T1000 (cell line): ENCODE measurements at places on chromosomes 6 and 20.

DNA sequence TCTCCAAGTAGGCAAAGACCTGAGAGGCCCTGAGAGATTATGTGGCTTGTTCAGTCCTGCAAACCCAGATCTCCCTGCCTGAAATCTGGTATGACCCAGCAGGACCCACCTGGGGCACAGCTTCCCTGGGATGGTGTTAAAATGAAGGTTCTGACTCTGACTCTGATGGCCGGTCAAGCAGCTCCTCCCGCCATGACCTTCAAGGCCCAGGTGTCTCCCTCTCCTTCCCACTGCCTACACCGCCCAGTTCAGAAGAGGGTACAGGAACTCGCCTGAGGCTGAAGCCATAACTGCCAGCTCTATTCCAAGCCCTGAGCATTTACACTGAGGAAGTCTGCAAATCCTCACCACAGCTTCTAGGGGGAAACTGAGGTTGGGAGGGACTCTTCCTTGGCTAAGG lies 5.9 kb upstream of the CST7 start:
- DNase-seq: no peak

- no peak for DNase-seq
Observed at GRCh38 chr6:168013250-168013915, 15.9 kb downstream of the KIF25 start.

GRCh38 chr6:137175868-137176245 lies 2.4 kb upstream of the IL22RA2 start:
- DNase-seq: no peak

DNA sequence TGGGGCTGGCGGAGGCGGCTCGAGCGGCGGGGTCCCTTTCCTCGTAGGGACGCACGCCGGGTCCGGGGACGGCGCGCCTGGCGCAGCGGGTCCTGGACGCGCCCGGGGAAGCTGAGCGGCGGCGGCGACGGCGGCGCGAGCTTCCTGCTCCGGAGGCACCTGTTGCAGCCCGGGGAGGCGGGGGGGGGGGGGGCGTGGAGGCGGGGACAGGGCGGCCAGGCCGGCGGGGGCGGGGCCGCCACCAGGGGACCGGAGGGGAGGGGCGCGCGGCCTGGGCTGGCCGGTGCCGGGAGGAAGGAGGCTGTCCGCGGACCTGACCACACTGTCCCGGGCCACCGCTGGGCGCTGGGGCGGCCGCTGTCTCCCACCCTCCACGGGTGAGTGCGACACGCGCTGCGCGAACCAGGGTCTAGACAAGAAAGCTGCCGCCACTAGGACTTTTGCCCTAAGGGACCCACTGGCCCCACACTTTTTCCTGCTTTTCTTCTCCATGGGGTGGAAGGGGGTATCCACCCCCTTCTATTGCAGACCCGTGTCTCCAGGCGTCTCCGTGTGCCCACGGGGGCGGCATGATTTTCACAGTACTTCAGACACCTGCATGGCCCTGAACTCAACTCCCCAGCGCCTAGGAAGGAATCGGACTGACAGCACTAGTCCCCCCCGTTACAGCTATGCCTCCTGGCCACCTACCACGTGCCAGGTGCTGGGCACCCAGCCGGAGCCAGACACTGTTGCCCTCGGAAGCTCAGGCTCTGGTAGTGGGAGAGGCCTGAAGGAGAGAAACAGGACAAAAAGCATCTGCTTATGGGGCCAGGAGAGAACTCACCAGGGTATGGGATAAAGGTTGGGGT lies at the start of gene NFATC2:
TSS of gene NFATC2 (minus strand) at position 149 of the 851 bp plus-strand sequence. CDS start 220 bp downstream, outside the sequence.
- DNase-seq: no peak

GRCh38 chr6:135535989-135536414 lies 38.5 kb upstream of the AHI1 start:
- peak; percentile 17 for DNase-seq

DNA sequence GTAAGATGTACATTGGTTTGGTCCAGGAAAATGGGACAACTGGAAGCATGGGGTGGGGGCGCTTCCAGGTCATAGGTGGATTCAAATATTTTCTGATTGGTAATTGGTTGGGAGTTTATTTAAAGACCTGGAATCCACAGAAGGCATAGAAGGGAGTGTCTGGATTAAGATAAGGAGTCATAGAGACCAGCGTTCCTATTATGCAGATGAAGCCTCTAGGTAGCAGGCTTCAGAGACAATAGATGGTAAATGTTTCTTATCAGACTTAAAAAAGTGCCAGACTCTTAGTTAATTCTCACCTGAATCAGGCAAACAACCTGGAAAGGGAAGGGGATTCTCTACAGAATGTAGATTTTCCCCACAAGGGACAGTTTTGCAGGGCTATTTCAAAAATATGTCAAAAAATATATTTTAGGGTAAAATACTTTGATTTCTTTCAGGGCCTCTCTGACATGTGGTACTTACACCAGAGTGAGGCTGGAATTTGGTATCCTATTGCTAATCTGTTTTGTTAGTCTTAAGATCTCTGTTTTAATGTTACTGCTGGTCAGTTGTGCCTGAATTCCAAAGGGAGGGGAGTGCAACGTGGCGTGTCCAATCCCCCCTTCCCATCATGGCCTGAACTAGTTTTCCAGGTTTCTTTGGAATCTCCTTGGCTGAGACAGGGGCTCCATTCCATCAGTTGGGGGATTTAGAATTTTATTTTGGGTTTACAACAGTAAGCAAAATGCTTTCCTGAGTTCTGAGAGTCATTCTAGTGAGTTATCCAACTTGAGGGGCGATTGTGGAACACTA lies 25.1 kb downstream of the PIGT start:
- DNase-seq: no peak

DNA sequence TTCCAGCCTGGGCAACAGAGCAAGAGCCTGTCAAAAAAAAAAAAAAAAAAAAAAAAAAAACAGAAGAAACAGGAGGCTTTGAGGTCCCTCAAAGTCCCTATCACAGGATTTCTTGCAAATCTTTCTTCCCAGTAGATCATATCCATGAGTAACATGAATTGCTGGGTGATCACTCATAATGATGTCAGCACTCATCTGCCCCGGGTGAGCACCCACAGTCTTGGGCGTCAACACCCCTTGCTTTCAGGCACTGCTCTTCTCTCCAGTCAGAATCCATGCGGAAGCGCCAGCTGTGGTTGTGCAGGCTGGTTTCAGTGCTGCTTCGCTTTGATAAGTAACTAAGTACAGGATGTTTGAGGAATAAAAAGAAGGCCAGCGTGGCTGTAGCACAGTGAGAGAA lies 40.2 kb upstream of the INSM1 start:
- no peak for DNase-seq

- no peak for DNase-seq
Observed at GRCh38 chr6:132404736-132405135, 3.5 kb upstream of the MOXD1 start.

GRCh38 chr6:76866091-76866915 lies 597.0 kb downstream of the HTR1B start:
- DNase-seq: no peak

DNA sequence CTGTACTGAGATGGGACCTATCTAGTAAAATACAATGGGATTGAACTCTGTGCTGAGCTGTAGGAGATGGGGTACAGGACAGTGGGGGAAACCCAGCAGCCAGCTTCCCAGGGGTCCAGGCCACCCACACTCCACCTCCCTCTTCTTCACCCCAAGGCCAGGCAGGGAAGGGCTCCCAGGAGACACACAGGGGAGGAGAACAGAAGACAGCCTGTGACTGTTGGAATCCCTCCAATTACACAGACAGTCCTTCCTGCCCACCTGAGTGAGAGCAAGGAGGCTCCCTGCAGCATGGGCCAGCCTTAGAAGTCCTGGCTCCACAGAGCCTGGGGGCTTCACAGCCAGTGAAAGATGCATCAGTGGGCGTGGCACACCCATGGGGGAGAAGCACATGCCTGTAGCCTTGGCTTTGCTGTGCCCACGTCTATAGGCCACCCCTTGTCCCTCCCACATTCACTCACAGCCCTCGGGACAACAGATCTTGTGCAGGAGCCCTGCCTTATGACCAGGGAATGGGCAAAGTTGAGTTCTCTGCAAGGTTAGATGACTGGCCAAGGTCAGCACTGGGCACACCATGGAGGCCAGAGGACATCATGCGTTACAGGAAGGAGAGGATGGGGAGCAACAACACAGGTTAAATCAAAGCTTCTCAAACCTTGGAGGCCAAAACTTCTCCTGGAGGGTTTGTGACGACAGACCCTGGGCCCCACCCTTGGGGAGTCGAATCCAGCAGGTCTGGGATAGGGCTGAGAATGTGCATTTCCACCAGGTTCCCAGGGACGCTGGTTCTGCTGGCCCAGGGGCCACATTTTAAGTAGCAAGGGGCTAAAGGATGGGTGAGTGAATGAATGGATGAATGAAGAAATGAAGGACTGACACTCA lies 12.3 kb upstream of the CST7 start:
- no peak for DNase-seq

DNA sequence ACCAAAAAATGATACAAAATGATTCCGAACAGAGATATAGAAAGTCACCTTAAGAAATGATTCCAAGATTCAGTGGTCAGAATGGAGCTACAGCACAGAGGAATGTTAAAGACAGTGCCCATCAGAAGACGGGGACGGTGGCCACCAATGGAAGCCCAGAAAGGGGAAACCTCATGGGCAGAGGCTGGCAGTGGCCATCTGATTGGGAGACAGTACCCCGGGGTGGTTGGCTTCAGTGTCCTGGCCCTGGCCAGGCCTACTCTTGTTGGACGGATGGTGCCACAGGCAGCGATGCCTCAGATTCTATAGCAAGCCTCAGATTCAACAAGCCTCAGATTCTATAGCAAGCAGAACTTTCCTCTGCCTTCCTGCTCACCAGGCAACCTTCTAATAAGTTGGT lies 16.6 kb upstream of the PI16 start:
- DNase-seq: no peak

- DNase-seq: no peak
Observed at GRCh38 chr6:139131736-139132280, 3.1 kb upstream of the HECA start.

- DNase-seq: no peak
Observed at GRCh38 chr6:14177413-14178082, 60.0 kb downstream of the CD83 start.

GRCh38 chr20:47886454-47887041 lies 101.3 kb upstream of the SULF2 start:
- DNase-seq: no peak

DNA sequence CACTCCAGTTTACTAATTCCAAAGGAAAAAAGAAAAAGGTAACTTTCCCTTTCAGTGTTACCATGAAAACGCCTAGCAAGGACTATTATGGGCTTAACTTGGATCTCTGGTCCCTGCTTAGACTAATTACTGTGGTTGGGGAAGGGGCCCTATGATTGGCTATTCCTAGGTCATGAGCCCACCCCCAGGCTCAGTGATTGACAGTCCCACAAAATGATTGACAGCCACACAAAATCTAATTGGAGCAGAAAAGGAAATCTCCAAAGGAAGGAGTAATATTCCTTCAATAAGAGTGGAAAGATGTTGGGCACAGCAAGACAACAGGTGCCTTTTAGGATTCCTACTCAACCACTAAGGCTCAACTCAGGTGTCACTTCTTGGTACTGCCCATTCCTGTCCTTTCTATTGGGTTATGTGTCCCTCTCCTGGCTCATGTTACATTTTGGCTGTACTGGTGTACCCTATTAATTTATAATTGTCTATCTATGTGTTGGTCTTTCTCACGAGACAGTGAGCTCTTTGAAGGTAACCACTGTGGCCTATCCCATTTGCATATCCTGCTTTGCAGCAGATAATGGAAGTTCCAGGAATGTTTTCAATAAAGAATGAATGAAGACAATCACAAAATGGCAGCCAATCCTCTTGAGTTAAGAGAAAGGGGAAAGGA lies 5.5 kb upstream of the UTRN start:
- no peak for DNase-seq

GRCh38 chr6:158996856-158997255 lies 3.1 kb downstream of the RSPH3 start:
- DNase-seq: no peak

- DNase-seq: no peak
Observed at GRCh38 chr6:144895313-144896278, 610.5 kb downstream of the UTRN start.

GRCh38 chr6:119495230-119495683 lies 145.7 kb upstream of the MAN1A1 start:
- no peak for DNase-seq

DNA sequence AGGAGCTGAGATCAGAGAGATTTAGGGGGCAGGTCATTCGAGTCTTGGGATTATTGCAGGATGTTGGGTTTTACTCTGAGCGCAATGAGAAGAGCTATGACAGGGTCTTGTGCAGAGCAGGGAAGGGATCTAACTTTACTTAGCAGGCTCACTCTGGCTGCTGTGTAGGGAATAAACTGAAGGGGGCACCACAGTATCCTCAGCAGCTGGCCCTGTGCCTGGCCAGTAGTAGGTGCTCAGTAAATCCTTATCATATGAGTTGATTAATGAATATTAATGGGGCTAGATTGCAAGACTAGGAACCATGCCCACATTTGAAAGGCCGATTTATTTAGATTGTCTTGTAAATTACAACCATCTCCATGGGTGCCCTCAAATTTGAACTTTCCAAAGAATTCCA lies 4.6 kb upstream of the MDGA1 start:
- no peak for DNase-seq

GRCh38 chr6:49110916-49111315 lies 352.1 kb downstream of the MMUT start:
- DNase-seq: no peak

- no peak for DNase-seq
Observed at GRCh38 chr6:139287868-139288267, 3.9 kb downstream of the TXLNB start.

GRCh38 chr6:103191391-103192093 lies 1668.2 kb downstream of the HACE1 start:
- DNase-seq: no peak

GRCh38 chr6:5638666-5639065 lies 368.1 kb downstream of the NRN1 start:
- DNase-seq: no peak

GRCh38 chr6:137851669-137852068 lies 15.4 kb upstream of the TNFAIP3 start:
- DNase-seq: no peak

- no peak for DNase-seq
Observed at GRCh38 chr6:129416337-129416990, 293.5 kb downstream of the ARHGAP18 start.

- no peak for DNase-seq
Observed at GRCh38 chr6:16045238-16045637, 83.6 kb upstream of the MYLIP start.

DNA sequence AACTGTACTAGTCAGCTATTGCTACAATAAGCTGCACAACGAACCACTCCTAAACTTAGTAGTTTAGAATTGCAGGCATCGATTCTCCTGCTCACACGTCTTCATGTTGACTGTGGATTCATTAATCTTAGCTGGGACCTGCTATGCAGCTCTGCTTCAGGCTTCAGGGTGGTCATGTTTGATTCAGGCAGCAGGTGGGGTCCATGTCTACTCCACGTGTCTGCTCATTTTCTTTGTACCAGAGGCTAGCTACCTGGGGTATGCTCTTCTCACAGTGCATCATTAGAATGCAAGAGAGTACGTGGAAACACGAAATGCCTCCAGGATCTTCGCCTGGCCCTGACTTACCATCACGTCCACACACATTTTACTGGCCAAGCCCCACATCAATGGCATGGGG lies 64.5 kb upstream of the RIN2 start:
- no peak for DNase-seq

- no peak for DNase-seq
Observed at GRCh38 chr6:107110200-107110599, 5.1 kb downstream of the BEND3 start.
